ENCODE measurements at places on chromosomes 1 and 21. TPM values are rescaled to one million over a fixed set of nuclear protein-coding genes. Genes with fewer than 3 reads are reported as not detected.

Gene NBPF10
- total RNA-seq, result 1.9 TPM

Gene MIGA1
- total RNA-seq, result 19.1 TPM

Gene PRDM16
- total RNA-seq, result not detected

GRCh38 chr1:58266242-58266641, 280.3 kb downstream of the OMA1 start:
- no peaks in the 10 kb centered on the region for H3K27me3 ChIP-seq
- H3K4me3 ChIP-seq, result no peak overlapping the region
- H3K36me3 ChIP-seq, result no peaks in the 10 kb centered on the region
- no peak overlapping the region for H3K27ac ChIP-seq
- H3K4me1 ChIP-seq, result no peaks in the 10 kb centered on the region

DNA sequence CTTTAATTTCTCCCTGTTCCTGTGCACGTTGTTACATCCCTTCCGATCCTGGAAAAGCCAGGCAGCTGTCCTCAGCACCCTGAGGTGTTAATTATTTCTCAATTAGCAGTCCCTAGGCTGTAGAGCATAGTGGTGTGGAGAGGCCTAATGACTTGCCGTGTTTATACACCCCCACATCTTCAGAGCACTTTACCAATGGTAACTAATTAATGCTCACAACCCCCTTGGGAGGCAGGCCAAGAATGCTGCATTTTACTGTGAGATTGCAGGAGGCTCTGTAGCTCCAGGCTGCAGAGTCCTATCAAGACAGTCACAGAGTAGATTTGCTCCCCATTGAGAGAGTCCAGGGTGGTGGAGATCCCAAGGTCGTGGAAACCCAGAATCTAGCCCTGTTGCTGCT, 2.4 kb upstream of the PARS2 start:
- no peaks in the 10 kb centered on the region for H3K36me3 ChIP-seq
- no peak overlapping the region for H3K4me3 ChIP-seq
- H3K27ac ChIP-seq, result no peak overlapping the region
- DNase-seq, result no peak
- no peaks in the 10 kb centered on the region for H3K27me3 ChIP-seq
- H3K4me1 ChIP-seq, result peaks cover 15% of the 10 kb centered on the region

- H3K4me3 ChIP-seq, result no peak overlapping the region
- no peak overlapping the region for H3K27ac ChIP-seq
- H3K36me3 ChIP-seq, result no peaks in the 10 kb centered on the region
- DNase-seq, result no peak
Observed at GRCh38 chr1:92136341-92136740, 56.2 kb downstream of the BTBD8 start.

DNA sequence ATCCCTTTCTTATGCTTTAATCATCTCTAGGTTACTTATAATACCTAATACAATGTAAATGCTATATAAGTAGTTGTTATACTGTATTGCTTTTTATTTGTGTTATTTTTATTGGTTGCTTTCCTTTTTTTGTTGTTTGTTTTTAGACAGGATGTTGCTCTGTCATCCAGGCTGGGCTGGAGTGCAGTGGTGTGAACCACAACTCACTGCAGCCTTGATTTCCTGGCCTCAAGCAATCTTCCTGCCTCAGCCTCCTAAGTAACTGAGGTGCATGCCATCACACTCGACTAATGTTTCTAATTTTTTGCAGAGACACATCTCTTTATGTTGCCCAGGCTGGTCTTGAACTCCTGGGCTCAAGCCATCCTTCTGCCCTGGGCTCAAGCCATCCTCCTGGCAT, 26.9 kb downstream of the KRTAP19-8 start:
- no peaks in the 10 kb centered on the region for H3K36me3 ChIP-seq
- no peaks in the 10 kb centered on the region for H3K4me1 ChIP-seq
- no peak overlapping the region for H3K4me3 ChIP-seq

Measured in transverse colon (tissue), 4 donors.